Left ventricle myocardium inferior (tissue), 1 donor: ENCODE measurements at places on chromosomes 16 and 17. TPM values are rescaled to one million over a fixed set of nuclear protein-coding genes. Genes with fewer than 3 reads are reported as not detected.

C1QTNF1 gene
- 146 TPM for total RNA-seq

USP43 gene
- total RNA-seq, result 0.08 TPM

- H3K27me3 ChIP-seq, result no peaks in the 10 kb centered on the region
- H3K4me3 ChIP-seq, result no peak overlapping the region
- H3K27ac ChIP-seq, result no peak overlapping the region
- no peaks in the 10 kb centered on the region for H3K4me1 ChIP-seq
- H3K36me3 ChIP-seq, result no peaks in the 10 kb centered on the region
Measured at GRCh38 chr16:72312828-72313227, 140.9 kb upstream of the PMFBP1 start.

DNA sequence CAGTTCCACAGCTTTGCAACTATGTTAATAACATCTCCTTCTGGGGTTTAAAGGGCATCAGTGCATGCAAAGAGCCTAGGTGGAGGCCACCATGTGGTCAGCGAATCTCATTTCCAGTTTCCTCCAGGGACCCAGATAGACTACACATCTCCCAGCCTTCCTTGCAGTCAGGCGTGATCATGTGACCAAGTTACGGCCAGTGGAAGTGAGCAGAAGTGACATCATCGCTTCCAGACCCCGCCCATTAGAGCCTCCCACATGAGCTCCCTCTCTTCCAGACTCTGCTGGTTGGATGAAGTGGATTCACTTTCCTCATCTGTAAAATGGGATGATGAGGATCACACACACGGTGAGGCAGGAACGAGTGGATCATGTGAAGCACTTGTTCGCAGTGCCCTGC is 27.4 kb upstream of the KDM8 start:
- no peak overlapping the region for H3K4me3 ChIP-seq
- H3K36me3 ChIP-seq, result no peaks in the 10 kb centered on the region
- peaks cover 14% of the 10 kb centered on the region for H3K27me3 ChIP-seq
- H3K4me1 ChIP-seq, result no peaks in the 10 kb centered on the region
- H3K27ac ChIP-seq, result no peak overlapping the region

DNA sequence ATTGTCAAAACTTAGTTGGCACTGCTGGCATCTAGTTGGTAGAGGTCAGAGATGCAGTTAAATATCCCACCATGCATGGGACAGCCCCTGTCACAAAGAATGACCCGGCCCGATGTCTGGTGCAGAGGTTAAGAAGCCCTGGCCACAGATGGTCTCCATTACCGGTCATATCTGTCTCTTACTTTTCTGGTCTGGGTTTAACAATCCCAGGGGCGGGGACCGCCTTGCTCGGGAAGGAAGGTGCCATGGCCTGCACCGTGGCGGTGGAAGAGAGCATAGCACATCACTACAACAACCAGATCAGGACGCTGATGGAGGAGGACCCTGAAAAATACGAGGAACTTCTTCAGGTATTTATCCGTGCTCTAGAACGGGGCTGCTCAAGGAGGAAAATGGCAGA is 8.1 kb downstream of the COQ7 start:
- no peak for DNase-seq
- H3K4me1 ChIP-seq, result no peaks in the 10 kb centered on the region
- peaks cover 68% of the 10 kb centered on the region for H3K36me3 ChIP-seq
- no peaks in the 10 kb centered on the region for H3K27me3 ChIP-seq
- H3K4me3 ChIP-seq, result no peak overlapping the region
